Muscle of arm (tissue), 14 donors: ENCODE measurements at places on chromosomes 5 and 9. TPM values are rescaled to one million over a fixed set of nuclear protein-coding genes. Genes with fewer than 3 reads are reported as not detected.

DNA sequence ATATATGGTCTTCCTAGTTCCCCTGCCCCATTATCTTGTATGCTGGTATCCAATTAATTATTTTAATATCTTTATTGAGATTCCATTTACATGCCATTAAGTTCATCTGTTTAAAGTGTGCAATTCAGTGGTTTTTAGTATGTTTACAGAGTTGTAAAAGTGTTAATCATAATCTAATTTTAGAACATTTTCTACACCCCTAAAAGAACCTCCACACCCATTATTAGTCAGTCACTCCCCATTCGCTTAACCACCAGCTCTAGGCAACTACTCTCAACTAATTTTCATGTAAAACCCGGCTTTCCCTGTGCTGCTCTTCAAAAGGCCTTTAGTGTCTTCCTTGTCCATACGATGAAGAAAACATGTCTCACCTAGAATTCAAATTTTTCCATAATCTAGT lies 20.8 kb upstream of the CAVIN4 start:
- no peak for DNase-seq

DNA sequence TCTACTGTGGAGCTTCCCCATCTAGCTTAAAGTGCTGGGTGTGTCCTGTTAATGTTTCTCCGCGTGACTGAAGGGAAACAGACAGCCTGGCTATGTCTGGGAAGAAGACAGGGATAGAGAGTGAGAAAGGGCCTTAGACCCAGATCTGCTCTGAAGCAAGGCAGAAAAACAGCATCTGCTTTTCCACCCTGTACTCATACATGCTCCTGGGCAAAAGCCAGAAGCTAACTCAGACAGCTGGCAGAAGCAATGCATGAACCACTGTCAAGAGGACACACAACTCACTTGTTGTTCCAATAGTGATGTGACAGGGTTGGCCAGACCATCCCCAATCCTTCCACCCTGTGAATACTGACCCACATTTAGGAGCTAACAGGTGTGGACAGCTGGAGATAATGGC lies 63.3 kb downstream of the DPYSL3 start:
- DNase-seq: peak; percentile 41

- no peak for DNase-seq
These were observed 11.6 kb upstream of the CRB2 start for GRCh38 chr9:123344192-123344949.

GRCh38 chr5:145471831-145472612 lies 363.1 kb downstream of the PRELID2 start:
- no peak for DNase-seq

DNA sequence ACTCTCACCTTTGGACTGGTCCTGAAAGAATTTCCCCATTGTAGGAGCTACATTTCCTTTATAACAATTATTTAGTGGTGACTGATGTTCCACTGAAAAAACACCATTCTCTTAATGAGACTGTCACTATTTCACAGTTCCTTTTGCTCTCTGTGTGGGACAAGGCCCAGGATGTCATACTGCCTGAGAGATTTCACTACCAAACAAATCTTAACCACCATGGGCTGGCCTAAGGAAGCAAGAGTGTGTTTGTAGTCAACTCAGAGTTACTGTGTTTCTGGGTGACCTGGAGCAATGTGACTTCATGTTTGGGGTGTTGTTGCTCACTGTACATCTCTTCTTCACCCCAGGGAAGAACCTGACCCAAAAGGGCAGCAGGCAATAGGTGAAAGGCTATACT lies 50.1 kb upstream of the ZNF608 start:
- no peak for DNase-seq

DNA sequence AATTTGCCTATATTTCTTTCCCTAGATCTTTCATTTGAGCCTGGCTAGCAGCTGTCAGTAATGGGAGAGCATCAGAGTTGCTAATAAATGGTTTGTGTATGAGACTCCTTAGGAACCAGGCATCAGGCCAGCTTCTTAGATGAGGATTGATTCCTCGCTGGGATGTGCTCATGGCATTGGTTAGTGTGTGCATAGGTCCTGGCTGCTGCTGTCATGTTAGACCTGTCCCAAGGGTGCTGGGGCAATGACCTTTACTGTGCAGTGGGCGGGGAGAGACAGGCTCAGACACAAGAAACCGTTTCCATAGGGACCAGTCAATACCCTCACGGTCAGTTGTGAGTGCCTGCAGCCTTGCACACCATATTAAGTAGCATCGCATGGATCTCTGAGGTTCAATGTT lies 112.3 kb upstream of the NR3C1 start:
- DNase-seq: peak; percentile 60

- no peak for DNase-seq
These were observed 98.9 kb downstream of the DAB2IP start for GRCh38 chr9:121750259-121750714.

GRCh38 chr5:84779186-84779585 lies 394.5 kb upstream of the EDIL3 start:
- DNase-seq: no peak

GRCh38 chr9:90925581-90926257 lies 124.1 kb downstream of the SYK start:
- no peak for DNase-seq

DNA sequence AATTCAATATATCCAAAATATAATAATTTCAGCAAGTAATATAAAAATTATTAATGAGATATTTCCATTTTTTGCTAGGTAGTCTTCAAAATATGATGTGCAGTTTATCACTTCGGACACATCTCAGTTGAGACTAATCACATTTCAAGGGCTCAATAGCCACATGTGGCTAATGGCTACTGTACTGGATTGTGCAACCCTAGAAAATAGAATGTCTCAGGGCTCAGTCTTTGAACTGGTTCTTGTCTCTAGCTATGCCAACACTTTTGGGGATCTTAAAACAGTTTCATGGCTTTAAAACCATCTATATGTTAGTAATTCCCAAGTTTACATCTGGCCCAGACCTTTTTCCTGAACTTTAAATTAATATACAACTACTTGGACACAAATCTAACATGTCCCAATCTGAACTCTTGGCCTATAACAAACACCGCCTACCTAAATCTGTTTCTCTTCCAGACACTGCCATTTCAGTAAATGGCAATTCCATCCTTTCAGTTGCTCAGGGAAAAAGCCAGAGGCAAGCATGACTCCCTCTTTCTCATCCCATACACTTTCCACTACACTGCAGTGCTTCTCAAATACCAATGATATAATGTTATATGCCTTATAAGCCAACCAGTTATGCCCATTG lies 18.8 kb downstream of the PTAR1 start:
- no peak for DNase-seq

DNA sequence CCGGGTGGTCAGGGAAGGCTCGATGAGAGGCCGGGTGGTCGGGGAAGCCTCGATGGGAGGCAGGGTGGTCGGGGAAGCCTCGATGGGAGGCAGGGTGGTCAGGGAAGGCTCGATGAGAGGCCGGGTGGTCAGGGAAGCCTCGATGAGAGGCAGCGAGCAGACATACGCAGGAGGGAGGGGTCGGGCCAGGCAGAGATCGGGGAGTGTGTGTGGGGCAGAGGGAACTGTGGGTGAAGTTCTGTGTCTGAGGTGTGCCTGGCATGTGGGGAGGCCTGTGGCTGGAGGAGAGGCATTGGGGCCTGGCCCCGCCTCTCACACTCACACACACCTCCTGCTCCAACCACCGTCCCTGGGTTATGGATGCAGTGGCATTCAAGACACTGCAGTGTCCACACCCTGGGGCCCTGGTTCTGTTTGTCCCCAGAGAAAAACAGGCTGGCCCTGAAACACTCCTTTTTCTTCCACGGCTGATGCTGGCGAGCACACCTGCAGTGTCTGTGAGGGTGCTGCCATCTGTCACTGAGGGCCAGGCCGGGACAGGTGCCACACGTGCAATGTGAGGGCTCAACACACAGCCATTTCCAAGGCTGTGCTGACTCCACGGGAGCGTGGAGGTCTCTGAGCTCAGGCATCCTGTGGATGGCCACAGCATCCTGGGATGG lies 6.5 kb upstream of the PLEKHG4B start:
- no peak for DNase-seq

- peak; percentile 56 for DNase-seq
These were observed 2.4 kb downstream of the CARD19 start for GRCh38 chr9:93098236-93098946.

DNA sequence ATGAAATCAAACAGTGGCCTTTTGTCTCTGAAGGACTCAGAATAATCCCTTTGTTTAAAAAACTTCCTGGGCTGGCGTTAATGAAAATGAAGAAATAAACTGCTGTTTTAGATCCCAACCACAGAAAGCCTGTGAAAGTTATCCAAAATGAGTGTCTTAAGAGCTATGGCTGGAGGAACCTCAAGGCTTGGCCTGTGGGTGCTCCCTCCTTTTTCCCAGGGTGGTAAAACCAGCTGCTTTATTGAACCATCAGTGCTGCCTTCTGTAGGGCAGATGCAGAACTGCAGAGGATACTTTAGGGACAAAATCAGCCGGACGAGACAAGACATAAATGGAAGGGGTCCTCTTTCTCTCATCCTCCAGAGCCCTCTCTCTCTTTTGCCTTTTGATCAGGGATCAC lies 100.9 kb downstream of the SMARCA2 start:
- no peak for DNase-seq

DNA sequence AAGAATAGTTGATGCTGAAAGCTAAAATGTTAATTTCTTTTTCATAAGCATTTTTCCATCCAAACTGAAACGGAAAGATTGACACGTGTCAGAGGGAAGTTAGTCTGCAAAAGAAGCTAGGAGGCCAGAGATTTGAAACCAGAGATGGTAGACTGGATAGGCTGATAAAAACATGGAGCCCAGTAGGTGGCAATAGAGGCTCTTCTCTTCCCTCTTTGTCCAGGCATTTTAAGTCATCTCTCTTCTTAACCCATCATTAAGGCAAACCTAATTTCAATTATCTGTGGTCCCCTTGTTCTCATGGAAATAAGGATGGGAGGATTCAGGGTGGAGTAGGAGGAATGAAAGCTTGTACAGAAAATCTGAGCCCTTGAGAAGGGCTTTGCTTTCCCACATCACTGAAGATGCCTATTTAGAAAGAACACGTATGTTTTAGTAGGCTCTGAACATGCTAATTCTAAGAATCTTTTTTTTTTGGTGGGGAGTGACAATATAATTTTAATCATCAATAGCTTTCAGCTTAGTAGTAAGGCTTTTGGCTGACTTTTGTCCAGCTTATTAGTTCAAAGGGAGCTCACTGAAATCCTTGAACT lies 66.6 kb downstream of the ZNF474 start:
- DNase-seq: peak; percentile 67

DNA sequence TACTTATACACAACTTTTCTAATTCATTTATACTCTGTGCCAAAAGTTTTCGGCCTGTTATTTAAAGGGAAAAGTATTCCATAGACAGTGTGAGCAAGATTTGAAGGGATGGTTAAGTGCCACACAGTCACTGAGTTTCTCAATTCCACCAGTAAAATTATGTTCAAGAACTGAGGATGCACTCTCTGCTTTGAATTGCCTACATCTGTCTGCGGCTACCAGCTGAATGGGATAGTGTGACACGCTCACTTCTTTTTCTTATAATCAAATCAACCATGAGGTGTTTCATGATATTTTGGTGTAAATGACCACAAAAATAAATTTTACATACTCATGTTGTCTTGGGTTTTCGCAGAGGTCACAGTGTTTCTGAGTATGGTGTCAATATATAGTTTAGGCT lies 218.4 kb upstream of the TMEM161B start:
- no peak for DNase-seq

GRCh38 chr9:131673531-131673930 lies 66.3 kb downstream of the RAPGEF1 start:
- no peak for DNase-seq

The GLIPR2 gene
- 113 TPM for polyA plus RNA-seq

The KIF24 gene
- 12.5 TPM for polyA plus RNA-seq

The SPINK7 gene
- polyA plus RNA-seq: 0.20 TPM

The BRINP1 gene
- polyA plus RNA-seq: 0.27 TPM

The LAMC3 gene
- polyA plus RNA-seq: 2.1 TPM

The SOX30 gene
- not detected for polyA plus RNA-seq

The BTNL3 gene
- 7.2 TPM for polyA plus RNA-seq

The MARCOL gene
- polyA plus RNA-seq: not detected

The SEMA5A gene
- polyA plus RNA-seq: 37.5 TPM

The PCDHB11 gene
- 3.0 TPM for polyA plus RNA-seq

The SNCAIP gene
- 9.7 TPM for polyA plus RNA-seq

The PCDHB5 gene
- polyA plus RNA-seq: 5.0 TPM

The GNA14 gene
- not detected for polyA plus RNA-seq

The SV2C gene
- not detected for polyA plus RNA-seq
